ENCODE measurements at places on chromosomes 13 and 19.

GRCh38 chr13:44031555-44031954 lies 151.9 kb downstream of the LACC1 start:
- DNase-seq, result no peak

DNA sequence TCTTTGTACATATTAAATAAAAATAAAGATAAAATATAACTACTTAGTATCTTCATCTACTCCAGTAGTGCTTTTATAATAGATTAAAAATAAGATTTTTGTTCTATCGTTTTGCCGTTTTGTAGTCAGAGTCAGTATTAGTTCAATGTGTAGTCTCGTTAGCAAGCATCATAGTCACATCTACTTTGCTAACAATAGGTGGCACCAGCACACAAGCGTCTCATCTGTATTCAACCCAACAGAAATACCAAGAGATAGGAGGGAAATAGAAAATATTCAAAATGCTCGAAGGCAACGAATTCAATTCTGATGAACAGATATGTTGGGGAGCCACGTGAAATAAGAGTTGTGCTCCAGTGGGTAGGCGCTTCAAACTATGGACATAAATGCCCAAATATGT lies 21.4 kb upstream of the MICU2 start:
- DNase-seq, result no peak

DNA sequence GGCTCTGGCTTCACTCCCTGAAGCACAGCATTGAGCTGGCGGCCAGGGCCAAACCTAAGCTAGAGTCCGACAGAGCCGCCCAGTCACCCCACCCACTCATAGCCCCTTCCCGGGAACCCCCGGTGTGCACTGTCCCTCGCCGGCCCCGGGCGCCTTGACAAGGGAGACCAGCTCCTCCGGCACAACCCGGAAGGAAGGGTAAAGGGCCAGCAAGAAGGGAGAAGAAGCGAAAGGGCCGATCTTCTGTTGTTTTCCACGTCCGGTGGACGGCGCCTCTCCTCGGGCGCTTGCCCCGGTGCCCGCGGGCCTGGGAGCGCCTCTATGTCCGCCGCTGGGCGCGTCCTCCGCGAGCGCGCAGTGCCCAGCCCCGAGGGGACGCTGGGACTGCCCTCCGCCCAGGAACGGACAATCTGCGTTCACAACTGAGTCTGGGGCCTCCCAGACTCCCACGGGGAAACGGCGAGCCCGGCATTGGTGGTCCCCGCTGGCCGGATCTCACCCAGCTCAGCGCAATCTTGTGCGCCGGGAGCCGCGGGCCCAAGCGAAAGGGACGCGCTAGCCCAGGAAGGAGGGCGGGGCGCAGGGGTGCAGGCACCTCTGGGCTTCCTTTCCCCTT lies 172.5 kb upstream of the MIR17HG start:
- DNase-seq, result no peak

DNA sequence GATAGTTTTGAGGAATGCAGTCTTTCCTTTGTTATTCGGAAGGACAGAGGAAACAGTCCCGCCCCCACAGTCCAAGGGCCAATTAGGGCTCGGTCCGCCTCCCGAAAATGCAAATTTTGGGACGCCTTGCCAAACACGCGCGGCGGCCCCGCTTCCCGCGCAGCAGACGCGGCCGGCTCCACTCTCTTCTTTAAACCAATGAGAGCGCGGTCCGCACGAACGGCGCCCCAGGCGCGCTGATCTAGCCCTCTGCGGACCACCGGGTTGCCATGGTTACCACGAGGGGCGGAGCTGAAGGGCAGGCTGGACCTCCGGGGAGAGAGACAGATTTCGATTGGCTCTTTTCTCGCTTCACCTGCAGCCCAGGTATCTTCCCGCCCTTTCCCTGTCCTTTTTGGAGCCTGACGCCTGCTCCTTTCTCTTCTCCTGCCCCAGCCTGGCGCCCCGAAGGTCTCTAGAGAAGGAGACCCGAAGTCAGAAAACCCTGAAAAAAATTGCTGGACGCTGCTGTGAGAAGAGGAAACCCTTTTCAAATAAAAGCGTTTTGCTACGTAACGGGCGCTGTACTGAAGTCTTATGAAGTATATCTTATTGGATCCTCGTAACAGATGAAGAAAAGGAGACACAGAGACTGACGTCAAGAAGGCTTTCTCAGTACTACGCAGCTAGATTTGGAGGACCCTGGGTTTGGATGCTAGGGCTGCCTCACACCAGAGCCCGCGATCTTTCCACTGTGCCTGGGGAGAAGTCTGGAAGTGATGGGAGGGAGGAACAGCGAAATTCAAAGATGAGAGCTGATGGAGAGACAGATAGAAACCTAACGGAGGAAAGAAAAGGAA lies 2.0 kb downstream of the PTH2 start:
- DNase-seq, result no peak
